IPS DF 19.7 (cell line): ENCODE measurements at places on chromosomes 1 and 21.

DNA sequence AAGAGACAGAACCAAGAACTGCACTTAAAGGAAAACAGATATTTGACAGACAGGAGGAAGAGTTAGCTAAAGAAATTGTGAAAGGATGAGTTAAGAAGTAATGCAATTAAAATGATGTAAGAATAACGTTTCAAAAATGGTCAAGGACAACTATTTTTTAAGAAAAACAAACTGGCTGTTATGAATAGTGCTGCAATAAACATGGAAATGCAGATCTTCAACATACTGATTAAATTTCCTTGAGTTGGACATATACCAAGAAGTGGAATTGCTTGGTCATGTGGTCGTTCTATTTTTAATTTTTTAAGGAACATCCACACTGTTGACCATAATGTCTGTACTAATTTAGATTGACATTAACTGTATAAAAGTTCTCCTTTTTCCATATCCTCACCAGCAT, 23.1 kb upstream of the PHTF1 start:
- no peak for DNase-seq

DNA sequence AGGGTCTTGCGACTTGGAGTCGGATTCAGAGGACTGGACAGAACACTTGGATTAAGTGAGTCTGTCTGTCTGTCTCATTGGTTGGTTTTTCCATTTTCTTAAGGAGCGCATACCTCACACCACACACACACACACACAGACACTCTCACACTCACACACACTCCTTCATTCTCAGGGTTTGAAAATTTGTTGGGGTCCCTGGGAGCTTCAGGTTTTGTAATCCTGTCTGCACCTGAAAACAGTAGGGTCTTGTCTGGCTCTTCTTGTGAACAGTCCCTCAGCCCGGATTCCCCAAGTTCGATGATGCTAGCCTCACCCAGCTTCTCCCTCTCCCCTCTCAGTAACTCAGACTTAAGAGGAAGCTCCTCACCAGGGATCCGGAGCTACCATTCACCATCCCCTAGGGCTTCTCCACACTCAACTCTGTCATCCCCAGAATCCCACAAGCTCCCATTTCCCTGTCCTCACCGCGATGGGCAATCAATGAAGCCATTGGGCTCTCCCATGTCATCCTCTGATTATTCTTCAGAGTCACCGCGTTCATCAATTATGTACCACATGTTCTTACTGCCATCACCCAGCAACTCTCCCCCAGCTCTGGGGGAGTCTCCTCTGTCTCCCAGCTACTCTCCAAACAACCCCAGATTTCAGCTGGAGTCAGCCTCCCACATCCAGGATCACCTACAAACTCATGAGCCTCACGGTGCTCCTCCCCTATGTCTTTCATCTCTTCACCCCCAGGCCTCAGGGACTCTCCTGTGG, 1530.9 kb upstream of the TPTE start:
- DNase-seq = peak; percentile 95

GRCh38 chr1:41045740-41046139, 24.2 kb upstream of the SLFNL1 start:
- no peak for DNase-seq

DNA sequence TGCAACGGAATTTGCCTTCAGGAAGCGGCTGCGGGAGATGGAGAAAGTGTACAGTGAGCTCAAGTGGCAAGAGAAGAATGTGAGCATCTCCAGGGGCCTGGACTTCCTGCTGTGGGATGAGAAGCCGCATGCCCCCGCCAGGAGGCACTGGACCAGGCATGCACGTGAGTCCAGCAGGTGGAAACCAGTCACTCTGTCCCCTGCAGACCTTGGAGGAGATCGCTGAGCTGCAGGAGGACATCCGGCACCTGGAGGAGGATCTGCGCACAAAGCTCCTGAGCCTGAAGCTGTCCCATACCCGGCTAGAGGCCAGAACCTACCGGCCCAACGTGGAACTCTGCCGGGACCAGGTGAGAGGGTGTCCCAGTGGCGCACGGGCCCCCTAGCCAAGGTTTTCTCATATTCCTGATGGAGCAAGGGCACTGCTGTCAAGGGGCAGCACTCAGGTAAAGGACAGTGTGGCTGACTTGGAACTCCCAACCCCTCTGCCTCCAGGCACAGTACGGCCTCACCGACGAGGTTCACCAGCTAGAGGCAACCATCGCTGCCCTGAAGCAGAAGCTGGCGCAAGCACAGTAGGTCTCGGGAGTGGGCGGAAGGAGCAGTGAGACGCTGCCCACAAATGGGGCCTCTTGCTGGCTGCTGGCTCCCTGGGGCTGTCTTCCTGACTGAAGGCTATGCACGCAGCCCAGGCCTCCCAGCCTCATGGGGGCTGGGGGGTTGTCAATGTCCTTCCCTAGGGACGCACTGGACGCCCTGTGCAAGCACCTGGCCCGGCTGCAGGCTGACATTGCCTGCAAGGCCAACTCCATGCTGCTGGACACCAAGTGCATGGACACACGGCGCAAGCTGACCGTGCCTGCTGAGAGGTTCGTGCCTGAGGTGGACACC, 1.2 kb upstream of the ADPRS start:
- DNase-seq = no peak

DNA sequence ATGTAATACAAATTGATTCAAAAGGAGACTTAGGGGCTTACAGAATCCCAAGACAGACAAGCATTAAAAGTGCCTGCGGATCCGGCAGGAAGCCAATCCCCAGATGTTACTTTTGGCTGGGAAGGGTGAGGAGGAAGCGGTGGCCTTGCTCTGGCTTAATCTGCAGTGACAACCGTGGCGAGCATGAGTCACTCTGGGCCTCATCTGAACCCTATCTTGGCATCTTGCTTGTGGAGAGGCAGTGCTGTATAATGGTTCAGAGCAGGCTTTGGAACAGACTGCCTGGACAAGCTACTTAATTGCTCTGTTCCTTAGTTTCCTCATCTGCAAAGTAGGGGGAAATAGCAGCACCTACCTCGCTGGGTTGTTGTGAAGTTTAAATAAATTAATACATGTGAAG, 74.1 kb downstream of the XCL2 start:
- no peak for DNase-seq

DNA sequence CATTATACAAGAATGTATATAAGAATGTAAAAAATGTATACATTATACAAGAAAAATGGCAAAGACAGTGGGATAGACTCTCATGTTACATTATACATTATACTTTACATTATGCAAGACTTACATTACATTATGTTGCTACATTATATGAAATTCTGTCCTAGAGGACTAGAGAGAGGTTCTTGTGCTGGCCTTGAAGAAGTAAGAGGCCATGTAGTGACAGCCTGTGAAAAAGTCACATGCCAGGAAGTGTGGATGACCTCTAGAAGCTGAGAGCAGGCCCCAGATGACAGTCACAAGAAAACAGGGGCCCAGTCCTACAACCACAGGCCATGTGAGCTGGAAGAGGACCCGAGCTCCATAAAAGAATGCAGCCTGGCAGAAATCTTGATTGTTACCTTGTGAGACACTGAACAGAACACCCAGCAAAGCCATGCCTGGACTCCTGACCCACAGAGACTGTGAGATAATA, 30.5 kb upstream of the AHCYL1 start:
- DNase-seq = no peak

- DNase-seq = no peak
Measured at GRCh38 chr1:171233183-171233582, 15.1 kb upstream of the FMO1 start.

DNA sequence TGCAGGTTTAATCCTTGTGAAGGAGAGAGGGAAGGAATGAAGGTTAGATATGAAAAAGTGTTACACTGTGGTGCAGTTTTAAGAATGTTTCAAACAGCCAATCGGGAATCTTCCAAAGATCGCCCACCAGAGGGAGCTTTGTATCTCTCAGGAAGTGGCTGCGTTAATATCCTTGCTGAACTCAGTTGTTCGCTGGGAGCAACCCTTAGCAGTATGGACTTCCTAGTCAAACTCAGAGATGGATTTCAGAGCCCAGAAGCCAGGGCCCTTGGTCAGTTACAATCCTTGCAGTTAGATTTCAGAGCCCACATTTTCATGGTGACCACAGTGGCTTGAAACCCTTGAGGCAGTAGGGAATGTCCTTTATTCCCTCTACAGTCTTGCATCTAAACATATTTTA, 136.2 kb downstream of the NTNG1 start:
- DNase-seq = peak; percentile 42

GRCh38 chr1:5570931-5571330, 421.3 kb downstream of the NPHP4 start:
- DNase-seq = no peak

DNA sequence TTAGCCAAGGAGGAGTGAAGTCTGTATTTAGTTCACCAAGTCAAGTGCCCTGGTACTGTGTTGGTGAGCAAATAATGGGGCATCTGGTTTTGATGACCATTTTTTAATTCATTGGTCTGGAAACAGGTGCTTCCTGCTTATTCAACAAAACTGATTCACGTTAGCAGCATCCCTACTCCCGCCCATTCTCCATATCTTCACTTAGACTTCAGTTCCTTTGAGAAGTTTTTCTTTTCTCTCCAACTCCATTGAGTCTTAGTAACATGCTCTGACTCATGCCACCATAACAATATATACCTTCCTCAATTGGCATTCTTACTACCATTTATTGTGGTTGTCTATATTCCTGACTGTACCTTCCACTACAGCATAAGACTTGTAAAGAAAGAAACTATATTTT, 468.9 kb downstream of the DPYD start:
- no peak for DNase-seq

DNA sequence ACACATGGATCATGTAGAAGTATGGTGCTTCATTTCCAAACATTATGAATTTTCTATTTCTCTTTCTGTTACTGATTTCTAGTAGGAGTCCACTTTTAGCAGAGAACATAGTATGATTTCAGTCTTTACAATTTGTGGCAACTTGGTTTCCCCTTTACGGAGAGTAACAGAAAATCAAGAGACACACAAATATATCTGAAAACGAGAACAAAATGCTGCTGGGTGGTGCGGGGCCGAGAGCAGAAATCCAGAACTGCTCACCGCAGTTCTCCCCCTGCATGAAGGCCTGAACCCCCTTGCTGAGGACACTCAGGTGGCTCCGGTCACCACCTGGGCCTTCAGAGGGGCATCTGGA, 94.5 kb upstream of the FMN2 start:
- DNase-seq = no peak

DNA sequence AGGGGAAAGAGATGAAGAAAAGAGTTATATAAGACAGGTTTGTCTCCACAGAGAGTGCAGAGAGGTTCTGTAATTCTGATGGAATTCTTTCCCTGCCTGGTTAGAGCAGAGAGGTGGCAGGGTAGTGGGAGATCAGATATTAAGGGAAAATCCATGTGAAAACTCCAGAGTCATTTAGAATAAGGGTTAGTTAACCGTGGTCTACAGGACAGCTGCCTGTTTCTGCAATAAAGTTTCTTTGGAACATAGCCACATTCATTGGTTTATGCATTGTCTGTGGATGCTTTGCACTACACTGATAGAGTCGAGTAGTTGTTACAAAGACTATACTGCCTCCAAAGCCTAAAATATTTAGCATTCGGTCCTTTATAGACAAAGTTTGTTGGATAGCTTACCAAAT, 55.6 kb downstream of the LRRC8D start:
- DNase-seq = no peak

- DNase-seq = no peak
Measured at GRCh38 chr1:36134031-36134430, 9.0 kb upstream of the COL8A2 start.

DNA sequence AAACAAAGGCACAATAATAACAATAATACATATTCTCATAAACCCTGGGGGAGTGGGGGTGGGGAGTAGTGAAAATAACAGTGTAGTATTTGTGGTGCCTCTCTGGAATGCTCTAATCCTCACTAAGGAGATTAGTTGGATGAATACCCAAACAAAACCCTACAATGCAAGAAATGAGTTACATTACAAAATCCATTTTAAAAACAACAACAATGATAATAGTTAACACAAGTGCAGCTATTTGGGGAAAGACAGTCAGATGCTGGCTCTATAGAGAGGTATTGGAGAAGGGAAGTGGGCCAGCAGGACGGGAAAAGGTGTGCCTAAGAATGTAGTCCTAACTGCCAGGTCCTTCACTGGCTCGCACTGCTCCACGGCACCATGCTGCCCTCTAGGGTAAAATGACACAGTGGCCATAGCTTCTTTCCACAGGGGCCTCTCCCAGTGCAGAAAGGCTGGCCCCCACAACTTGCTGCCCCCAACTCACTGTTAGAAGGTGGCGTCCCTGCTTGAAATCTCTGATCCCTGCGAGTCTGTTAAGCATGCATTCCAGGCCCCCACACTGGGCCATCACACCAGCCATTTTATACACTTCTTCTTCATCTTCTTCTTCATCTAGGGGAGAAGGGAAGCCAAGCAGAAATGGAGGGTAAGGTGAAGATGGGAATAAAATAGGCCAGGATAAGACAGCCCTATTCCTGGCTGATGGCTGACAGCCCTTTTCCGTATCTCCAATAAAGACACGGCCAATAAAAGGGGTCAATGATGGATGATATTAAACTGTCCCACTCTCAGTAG, 113.8 kb downstream of the UBR4 start:
- no peak for DNase-seq

GRCh38 chr1:66327588-66327987, 206.4 kb upstream of the SGIP1 start:
- DNase-seq = no peak

GRCh38 chr1:21874328-21874727, 62.3 kb downstream of the LDLRAD2 start:
- DNase-seq = no peak

GRCh38 chr1:231934797-231935196, 308.2 kb downstream of the DISC1 start:
- DNase-seq = no peak

GRCh38 chr1:31866450-31867032, 50.7 kb upstream of the SPOCD1 start:
- DNase-seq = no peak

DNA sequence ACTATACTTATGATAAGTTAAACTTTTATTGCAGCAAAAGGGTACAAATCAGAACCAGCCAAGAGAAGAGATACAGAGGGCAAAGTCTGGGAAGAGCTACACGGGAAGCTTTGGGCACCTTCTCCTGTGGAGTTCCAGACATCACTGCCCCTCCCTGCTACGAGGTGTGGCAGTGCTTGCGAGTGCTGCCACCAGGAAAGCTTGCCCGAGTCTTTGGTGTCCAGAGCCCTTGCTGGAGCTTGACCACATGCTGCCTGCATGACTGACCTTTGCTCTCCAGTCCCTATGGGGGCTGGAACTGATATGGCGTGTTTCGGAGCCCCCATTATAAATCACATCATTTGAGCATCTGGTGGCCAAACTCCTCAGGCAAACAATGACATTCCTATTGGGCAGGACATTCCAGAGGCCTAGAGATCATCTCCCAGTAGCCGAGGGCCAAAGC, 23.4 kb downstream of the PLEKHO1 start:
- no peak for DNase-seq

GRCh38 chr1:201059871-201060555, 36.5 kb upstream of the KIF21B start:
- DNase-seq = no peak

GRCh38 chr1:112263453-112263852, 132.6 kb upstream of the CTTNBP2NL start:
- no peak for DNase-seq

DNA sequence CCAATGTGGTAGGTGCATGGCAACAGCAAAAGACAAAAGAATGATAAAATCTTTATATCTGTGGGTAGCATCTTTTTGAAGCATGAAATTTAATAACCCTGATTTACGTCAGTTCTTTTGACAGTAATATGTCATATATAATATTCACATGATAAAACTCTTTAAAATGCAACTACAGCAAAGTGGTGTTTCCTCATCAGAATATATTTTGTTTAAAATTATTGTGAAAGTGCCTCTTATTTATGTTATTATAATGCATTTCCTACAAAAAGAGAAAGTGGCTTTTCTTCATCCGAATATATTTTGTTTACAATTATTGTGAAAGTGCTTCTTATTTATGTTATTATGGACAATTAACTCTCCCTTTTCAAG, 46.9 kb upstream of the EEIG2 start:
- DNase-seq = no peak

GRCh38 chr1:103477101-103477500, 48.4 kb upstream of the RNPC3 start:
- DNase-seq = no peak
